Vagina (tissue), 2 donors: ENCODE measurements at places on chromosomes 6 and 20.
A peak's percentile ranks its signal among the peaks of the same experiment; 100 is the strongest.

- no peak for DNase-seq
Observed at GRCh38 chr6:163173741-163174140, 240.8 kb upstream of the QKI start.

- no peak for DNase-seq
Observed at GRCh38 chr20:31260326-31260932, 3.0 kb downstream of the DEFB115 start.

DNA sequence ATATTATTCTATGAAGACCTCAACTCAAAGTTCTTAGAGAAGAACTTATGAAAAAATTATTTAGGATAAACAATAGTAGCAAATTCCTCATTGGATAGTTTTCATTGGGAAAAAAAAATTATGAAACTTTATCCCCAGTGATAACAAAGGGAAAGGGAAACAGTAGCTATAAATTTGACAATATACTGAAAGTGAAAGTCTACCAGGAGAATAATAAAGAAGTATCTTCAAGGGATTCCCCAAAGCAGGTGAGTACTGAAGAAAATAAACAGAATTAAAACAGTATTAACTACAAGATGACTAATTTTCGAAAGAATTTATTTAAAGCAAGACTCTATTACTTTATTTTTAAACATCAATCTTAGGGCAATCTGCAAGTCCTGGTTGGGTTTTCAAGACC is 56.4 kb downstream of the REPS1 start:
- DNase-seq = no peak

- no peak for DNase-seq
Observed at GRCh38 chr6:138652824-138653223, 120.7 kb upstream of the CCDC28A start.

DNA sequence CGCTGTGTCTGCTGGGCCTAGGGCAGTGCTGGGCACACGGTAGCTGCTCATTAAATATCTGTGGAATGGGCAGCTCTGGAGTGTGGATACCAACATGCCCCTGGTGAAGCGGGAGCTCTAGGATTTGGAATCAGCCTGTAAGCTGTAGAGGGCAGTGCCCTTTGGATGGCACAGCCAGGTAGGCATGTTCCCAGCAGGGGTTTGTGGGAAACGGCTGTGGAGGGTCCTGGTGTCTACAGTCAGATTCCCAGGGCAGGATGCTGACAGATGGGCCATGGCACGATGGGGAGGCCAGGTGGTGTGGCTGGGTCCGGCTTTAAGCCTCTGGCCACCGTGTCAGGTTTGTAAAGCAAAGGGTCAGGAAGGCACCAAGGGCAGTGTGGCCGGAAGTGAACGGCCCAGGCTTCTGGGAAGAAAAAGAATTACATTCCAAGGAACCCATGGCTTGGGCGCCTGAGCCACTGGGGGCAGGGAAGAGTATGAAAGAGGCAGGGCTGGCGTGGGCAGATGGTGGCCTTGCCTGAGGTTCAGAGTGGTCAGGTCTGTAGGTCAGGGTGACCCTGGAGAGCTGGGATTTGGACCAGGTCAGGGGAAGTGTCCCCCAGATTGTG is 44.8 kb downstream of the UBE2V1 start:
- DNase-seq = no peak

- DNase-seq = no peak
Observed at GRCh38 chr6:10554826-10555225, 33.7 kb downstream of the GCNT2 start.

DNA sequence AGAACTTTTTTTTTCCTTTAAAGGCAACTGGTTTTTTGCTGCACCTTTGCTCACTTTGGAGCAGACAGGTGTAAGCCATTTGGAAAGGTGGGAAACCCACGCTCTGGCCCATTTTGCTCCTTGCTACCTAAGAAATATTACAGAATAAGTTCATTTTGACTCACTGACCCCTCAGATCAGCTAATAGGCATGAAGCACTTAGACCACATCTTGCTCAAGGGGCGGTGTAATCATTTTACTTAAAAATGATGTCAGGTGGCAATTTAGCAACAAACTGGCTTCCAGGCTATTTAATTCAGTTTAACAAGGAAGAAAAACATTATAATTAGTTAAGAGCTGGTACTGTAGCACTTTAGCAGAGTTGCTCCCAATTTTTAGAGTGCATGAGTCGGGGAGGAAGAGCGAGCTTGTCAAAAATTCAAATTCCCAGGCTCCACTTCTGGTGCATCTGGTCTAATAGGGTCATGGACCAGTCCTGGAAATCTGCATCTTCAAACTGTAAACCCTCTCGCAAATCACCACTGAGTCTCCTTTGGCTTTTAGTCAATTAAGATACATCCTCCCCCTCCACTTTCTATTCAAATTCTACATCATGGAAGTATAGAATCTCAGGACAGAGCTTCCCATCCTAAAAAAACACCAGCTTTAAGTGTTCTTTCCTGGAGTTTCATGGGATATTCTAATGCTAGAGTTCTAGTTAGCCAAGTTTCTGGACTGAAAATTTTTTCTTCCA is 38.2 kb downstream of the JAG1 start:
- DNase-seq = no peak

GRCh38 chr20:10672624-10673127 is 1.1 kb downstream of the JAG1 start:
- no peak for DNase-seq

DNA sequence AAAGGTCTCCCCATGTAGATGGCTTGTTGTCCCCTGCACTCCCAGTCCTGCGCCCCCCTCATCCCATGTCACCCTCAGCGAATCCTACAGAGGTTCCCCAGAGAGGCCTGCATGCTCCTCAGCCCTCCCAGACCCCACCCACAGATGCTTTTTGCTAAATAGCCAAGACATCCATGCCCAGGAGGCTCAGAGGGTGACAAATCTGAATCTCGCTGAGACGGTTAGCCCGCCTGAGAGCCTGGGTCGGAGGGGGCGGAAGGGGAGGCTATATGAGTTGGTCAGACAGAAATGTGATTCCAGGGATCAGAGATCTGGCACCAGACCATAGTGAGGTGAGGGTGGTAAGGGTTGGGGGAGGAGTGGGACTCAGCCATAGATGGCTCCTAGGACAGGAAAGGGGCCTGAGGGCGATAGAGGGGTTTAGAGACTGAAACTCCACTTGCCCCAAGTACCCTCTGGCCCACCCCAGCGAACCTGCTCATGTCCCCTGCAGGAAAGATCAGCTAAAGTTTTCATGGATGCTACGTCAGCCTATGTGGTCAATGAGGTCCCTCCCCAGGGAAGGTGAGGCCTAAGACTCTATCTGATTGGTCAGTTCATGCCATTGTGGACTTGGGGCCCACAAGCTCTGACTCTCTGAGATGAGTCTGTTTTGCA is 33.2 kb downstream of the TFEB start:
- DNase-seq = no peak

- no peak for DNase-seq
Observed at GRCh38 chr6:130893277-130893676, 66.1 kb downstream of the SMLR1 start.

- no peak for DNase-seq
Observed at GRCh38 chr6:19547507-19547906, 289.7 kb upstream of the ID4 start.

GRCh38 chr6:146884728-146885127 is 286.0 kb downstream of the ADGB start:
- no peak for DNase-seq

GRCh38 chr6:134186355-134186754 is 131.6 kb downstream of the SGK1 start:
- no peak for DNase-seq

DNA sequence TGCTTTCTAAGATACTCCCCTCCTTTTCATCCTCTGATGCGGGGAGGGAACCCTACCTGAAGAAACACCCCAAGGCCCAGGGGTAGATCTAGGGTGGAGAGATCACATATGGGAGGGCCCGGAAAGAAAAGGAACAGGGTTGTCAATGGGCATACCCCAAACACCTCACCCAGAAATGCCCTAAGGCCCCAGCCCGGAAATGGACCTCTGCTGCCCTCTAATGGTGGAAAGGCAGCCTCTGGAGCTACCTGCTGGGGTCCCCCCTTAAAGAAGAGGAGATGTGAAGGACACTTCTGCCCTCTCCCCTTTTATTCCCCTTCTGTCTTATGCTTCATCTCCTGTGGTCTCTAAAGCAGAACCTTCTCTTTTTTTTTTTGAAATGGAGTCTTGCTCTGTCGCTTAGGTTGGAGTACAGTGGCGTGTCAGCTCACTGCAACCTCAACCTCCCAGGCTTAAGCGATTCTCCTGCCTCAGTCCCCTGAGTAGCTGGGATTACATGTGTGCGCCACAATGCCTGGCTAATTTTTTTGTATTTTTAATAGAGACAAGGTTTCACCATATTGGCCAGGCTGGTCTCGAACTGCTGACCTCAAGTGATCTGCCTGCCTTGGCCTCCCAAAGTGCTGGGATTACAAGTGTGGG is 458 bp upstream of the ARMC12 start:
- no peak for DNase-seq

GRCh38 chr20:22954661-22955060 is 80.5 kb upstream of the SSTR4 start:
- DNase-seq = no peak

GRCh38 chr6:112441607-112442006 is 94.5 kb downstream of the RFPL4B start:
- DNase-seq = no peak

DNA sequence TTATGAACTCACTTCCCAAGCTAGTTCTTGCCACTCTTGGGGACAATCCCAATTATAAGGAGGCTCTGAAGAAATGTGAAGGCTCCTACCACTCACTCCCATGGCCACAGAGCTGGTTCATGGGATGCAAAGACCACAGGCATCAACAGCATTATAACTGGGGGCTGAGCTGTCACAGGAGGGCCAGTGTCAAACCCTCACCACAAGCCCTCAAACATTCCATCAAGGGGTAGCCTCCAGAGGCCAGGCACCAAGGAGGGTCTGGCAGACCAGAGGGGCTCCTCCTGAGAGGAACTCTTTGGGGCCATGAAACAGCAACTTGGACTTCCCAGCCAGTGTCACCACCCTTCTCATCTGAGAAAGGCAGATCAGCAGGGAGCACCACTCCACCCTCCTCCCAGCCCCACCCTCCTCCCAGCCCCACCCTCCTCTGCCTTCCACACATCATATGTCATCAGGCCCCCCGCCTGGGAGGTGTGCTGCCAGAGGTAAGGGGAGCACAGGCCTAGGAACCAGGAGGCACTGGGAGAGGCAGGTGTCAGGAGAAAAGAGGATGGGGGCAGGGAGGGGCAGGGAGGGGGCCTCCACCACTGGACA is 1.2 kb upstream of the TSPO2 start:
- no peak for DNase-seq

DNA sequence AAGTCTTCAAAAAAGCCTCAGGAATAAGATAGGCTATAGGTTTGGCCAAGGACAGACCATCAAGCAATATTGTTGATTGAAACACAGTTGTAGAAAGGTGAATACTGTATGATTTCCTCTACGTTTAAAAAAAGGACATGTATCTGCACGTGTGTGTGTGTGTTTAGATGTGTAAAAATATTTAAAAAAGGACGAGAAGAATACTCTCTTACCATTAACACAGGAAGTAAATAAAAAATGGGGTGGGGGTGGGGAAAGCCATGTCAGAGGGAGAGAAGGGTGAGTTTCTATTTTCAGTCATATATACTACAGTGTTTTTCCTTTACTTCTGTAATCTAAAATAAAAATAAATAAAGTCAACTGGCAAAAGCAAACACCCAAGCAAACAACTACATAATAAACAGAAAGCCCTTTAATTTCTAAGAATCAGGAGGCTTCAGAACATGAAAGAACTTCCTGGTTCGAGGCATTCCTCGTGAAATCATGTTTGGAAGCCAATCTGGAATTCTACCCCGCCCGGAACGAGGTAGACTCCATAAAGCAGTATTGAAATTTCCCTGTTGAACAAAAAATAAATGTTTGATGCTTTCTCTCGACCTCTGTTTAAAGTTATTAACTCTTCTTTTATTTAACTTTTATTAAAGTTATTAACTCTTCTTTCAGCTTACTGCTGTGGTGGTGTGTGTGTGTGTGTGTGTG is 158.1 kb upstream of the ZNF217 start:
- DNase-seq = no peak

GRCh38 chr20:49272654-49273053 is 5.2 kb downstream of the ZNFX1 start:
- DNase-seq = no peak

GRCh38 chr20:58228484-58229197 is at the start of gene ANKRD60:
TSS of gene ANKRD60 (minus strand) at chr20:58228653. CDS start at chr20:58228653, 0 bp downstream.
- peak; percentile 65 for DNase-seq

DNA sequence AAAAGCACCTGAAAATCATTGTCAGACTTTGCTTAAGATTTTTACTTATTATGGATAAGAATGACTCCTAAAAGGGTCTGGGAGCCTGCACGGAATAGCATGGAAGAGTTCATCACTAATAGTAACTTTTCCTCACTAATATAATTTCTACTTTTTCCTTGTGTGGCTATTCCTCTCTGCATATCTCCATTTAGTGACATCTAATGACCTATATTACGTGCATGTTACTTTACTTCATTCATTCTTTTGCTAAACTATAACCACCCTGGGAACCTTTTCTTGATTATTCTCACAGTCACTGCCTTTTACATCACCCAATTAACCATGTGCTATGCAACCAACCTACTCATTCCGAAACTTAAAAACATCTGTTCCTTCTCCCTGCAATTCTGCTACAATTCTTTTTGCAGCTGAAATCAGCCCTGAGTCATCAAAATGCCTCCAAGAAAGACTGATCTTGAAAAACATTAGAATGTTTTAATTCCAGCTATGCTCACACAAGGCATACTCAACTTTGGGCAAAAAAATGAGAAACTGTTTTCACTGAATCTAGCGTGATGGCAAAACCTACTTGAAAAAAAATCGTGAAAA is 313.3 kb downstream of the RNGTT start:
- no peak for DNase-seq

GRCh38 chr6:21754891-21755290 is 161.3 kb downstream of the SOX4 start:
- DNase-seq = no peak

DNA sequence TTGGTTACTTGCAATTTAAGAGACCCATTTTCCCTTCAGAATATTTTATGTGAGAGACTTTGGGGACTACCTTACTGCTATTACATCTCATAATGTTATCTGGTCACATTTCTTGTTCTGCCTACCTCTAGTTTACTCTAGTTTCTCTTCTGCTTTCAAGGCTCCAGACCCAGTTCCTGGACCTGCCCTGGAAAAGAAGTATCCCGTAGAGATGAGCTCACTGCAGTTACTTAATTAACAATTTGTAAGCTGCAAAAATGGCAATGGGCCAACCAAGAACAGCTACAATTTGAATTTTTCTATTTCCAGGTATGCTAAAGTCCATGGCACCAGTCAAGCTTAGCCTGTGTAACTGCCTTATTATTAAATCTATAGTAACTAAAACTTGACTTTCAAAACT is 25.0 kb downstream of the TAB2 start:
- no peak for DNase-seq

- DNase-seq = no peak
Observed at GRCh38 chr20:60040471-60041162, 82.4 kb downstream of the CDH26 start.

- no peak for DNase-seq
Observed at GRCh38 chr6:79246891-79247290, 12.4 kb upstream of the HMGN3 start.
